Stimulated activated CD4-positive, alpha-beta T cell treated with anti-CD3 and anti-CD28 coated beads, TNF-alpha, amount 100 ng/mL, for 24 hours (primary cell): ENCODE measurements at places on chromosomes 1 and 21.

GRCh38 chr1:163395790-163396189 is 74.0 kb downstream of the NUF2 start:
- DNase-seq: no peak

- peak; percentile 11 for DNase-seq
Observed at GRCh38 chr1:35505911-35506798, 51.0 kb downstream of the KIAA0319L start.

GRCh38 chr1:38991638-38992411 is 749 bp downstream of the AKIRIN1 start:
- no peak for DNase-seq

- DNase-seq: no peak
Observed at GRCh38 chr1:24463776-24464735, 38.6 kb upstream of the RCAN3 start.

GRCh38 chr1:158916085-158916484 is 15.3 kb upstream of the PYHIN1 start:
- no peak for DNase-seq

DNA sequence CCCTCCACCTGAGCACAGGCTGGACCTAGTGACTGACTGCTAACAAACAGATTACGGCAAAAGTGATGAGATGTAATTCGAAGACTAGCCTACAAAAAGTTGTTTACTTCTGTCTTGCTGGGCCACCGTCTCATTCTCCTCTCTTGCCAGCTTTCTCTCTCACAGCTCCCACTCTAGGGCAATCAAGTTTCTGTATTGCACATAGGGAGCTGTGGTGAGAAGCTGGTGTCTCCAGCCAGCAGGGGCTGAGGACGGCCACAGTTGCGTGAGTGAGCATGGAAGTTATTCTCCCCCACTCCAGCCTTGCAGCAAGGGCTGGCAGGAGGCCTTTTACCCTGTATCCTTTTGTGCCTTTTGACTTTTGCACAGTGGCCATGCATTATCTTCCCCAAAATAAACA is 8.6 kb upstream of the COL6A2 start:
- no peak for DNase-seq

DNA sequence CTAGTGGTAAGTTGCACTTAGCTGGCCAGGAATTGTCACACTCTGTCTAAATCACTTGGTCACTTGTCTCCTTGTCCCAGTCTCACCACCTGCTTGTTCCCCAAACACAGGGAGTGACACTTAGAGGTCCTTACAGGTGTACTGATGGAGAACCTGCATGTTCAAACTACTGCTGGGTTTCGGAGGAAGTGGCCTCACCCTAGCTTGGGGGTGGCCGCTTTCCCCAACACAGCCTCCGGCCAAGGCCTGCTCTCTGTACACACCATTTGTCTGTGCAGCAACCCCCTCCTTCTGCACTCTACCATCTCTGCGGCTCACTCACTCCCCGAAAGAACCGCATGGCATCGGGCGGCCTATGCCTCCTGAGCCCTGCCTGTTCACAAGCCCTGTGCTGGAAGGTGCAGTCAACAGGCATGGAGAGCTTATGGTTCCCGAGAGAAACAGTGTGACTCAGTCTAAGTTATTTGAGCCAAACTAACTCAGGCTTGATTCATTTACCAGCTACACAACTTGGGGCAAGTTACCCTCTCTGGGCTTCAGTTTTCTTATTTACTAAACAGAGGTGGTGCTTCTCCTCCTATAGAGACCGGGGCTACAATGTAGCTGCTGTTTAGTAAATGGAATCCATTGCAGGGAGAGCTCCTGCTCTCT is 10.5 kb upstream of the SPRR4 start:
- no peak for DNase-seq
